ENCODE measurements at places on chromosomes 11 and 22. TPM values are rescaled to one million over a fixed set of nuclear protein-coding genes. Genes with fewer than 3 reads are reported as not detected.

DNA sequence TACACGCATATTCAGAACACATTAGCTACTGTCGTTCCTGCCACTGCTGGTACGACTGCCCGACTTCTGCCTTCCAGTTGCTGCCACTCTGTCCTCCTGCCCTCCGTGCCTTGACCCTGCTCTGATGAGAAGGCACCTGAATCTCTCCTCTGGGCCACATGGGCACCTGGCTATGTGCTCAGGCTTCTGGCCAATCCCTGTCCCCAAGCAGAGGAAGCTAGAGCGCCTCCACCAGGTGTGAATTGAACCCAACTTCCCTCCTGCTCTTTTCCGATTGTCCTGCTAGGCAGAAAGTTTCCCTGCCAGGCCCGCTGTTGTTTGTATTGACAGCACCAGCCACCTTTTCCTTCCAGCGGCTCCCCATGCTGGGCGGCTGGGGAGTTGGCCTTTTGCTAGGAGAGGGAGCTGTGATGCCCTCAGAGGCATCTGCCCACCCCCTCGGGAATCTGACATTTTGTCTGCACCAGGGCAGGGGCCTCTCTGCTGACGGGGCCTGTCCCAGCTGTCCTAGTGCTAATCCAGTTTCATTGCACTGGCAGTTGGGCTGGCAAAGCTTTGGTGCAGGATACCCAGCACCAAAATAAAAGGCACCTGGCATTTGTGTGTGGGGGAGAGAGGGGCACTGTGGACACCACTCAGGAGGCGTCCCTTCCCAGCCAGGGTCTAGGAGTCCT lies 118.0 kb downstream of the GRIK4 start:
- no peak for DNase-seq

DNA sequence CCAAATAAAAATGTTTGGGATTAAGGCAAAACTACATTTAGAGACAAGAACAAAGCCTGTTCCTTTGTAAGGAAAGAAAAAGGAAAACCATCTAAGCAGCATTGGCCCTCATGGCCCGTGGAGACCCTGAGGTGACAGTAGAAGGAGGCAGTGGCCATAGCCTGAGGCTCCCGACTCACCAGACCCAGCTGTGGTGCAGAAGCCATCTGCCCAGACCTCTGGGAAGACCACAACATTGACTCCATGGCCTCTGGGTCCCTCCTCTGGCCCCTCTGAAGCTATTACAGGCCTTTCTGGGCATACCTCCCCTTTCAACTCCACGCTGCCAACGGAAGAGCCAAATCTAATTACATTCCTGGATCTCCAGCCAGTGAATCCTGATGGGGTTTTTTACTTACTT lies 6.4 kb downstream of the PRAME start:
- DNase-seq = no peak

YAP1 gene
- polyA plus RNA-seq = not detected

GRCh38 chr22:31084811-31085492 lies 3.8 kb downstream of the SMTN start:
- DNase-seq = peak; percentile 83

GTSE1 gene
- not detected for polyA plus RNA-seq

GRCh38 chr11:34284811-34285481 lies 72.9 kb downstream of the ABTB2 start:
- no peak for DNase-seq
